ENCODE measurements at places on chromosomes 5 and 9.

DNA sequence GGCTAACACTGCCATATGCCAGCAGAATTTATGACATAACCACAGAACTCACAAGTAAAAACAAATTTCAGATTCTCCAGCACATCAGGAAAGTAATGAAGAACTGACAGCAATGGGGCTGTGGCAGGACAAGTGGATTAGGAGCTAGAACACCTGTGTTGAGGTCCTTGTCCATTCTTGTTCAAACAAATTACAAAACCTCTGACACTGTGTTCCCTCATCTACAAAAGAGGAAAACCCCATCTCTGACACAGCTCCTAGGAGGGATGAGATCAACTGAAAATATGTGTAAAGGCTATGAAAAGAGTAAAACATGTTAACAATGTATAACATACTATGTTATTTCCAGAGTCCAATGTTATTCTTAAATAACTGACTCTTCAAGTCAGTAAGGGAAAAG is 23.5 kb downstream of the ELP1 start:
- no peak for DNase-seq

DNA sequence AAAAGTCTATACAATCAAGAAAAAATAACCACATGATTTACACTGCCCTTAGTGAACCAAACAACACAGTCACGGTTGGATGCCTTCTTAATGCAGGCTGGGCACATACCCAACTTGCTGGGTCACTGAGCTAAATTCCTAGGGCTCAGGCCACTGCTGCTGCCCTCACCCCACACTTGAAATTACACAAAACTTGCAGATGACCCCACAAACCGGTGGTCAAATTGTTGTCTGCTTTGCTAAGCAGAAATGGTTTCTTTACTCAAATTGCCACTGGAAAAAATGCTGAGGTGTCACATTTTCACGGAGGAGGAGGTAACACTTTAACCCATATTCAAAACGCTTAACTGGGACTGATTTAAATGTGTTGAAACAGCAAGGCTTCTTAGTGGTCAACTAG is 62.4 kb downstream of the HMHB1 start:
- DNase-seq, result no peak

- DNase-seq, result no peak
Observed at GRCh38 chr5:67163231-67163756, 33.3 kb downstream of the CD180 start.

DNA sequence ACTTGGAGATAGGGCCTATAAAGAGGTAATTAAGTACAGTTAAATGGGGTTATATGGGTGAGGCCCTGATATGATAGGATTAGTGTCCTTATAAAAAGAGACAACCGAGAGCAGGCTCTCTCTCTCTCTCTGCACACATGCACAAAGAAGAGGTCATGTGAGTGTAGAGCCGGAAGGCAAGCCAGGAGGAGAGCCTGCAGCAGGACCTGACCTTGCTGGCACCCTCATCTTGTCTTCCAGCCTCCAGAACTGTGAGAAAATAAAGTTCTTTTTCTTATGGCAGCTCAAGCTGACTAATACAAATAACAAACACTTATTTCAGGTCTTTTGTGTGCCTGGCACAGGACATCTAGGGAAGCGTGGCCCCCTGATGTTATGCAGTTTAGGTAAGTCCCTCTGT is 62.1 kb downstream of the ARHGAP26 start:
- no peak for DNase-seq

DNA sequence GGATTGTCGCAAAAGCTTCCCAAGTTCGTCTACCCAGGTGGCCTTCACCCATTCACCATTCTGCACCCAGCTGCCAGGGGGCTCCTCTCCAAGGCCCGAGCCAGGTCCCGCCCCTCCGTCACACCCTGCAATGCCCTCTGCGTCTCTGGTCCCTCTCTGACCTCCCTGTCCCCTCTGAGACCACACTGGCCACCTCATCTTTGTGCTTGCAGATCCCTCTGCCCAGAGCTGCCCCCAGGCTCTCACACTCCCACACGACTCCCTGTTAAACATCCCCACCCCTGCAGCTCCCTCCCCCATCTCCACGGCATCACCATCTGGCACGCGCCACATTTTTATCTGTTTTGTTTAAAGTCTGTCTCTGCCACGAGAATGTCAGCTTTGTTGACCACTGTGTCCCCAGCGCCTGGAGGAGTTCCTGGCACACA is 243.6 kb downstream of the PBX3 start:
- no peak for DNase-seq

- DNase-seq, result peak; percentile 32
Observed at GRCh38 chr9:123359546-123359945, 3.5 kb downstream of the CRB2 start.

DNA sequence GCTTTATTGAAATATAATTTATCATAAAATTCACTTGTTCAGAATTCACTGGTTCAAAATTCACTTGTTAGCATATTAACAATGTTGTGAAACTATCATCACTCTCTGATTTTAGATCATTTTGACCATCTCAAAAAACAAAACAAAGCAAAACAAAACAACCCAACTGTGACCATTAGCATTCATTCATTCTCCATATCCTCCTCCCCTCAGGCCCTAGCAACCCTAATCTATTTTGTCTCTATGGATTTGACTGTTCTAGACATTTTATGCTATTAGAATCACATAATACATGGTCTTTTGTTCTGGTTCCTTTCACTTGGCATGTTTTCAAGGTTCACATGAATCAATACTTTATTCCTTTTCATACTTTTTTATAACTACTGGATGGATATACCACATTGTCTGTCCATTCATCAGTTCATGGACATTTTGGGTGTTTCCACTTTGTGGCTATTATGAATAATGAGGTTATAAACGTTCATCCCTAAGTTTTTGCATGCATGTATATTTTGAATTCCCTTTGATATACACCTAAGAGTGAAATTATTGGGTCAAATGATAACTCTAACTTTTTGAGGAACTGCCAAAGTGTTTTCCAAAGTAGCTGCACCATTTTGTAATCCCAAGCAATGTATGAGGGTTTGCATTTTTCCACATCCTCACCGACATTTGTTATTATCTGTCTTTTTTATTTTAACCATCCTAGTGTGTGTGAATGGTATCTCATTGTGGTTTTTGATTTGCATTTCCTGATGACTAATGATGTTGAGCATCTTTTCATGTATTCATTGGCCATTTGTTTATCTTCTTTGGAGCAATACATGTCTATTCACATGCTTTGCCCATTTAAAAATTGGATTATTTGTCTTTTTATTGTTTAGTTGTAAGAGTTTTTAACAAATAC is 304.1 kb downstream of the SH3GL2 start:
- DNase-seq, result no peak

- no peak for DNase-seq
Observed at GRCh38 chr9:127223266-127223665, 41.3 kb upstream of the GARNL3 start.

DNA sequence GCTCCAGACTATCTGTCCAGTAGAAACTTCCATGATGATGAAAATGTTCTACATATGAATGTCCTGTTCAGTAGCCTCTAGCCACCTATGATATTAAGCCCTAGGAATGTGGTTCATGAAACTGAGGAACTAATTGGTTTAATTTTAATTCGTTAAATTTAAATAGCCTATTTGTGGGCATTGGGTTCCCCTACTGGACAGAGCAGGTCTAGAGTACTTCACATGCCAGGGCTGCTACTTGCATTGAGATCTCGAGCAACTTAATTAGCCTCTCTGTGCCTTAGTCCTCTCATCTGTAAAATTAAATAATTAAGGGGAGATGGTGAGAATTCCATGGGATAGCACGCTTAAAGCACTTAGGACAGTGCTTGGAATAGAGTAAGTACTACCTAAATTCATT is 160.0 kb downstream of the PAPPA start:
- no peak for DNase-seq

DNA sequence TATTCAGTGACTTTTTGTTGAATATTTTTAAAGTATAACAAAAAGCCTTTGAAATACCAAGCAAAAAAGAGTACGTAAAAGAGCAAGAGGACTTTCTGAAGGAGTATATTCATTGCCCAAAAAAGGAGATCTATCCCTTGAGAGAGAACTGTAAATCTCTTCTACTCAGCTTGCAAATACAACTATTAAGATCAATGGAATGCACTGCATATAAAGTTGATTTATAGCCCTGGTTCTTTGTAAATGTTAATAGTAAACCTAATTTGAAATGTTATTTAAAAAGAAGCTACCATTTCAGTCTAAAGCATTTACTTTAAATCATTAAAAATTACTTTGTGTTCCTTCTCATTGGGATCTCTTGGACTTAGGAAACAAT is 168.1 kb downstream of the PDE4D start:
- DNase-seq, result no peak

GRCh38 chr9:98810102-98810842 is 2.8 kb downstream of the GALNT12 start:
- no peak for DNase-seq

GRCh38 chr9:18256568-18256967 is 217.4 kb upstream of the ADAMTSL1 start:
- no peak for DNase-seq

- DNase-seq, result no peak
Observed at GRCh38 chr5:174293006-174293405, 247.5 kb downstream of the NSG2 start.

DNA sequence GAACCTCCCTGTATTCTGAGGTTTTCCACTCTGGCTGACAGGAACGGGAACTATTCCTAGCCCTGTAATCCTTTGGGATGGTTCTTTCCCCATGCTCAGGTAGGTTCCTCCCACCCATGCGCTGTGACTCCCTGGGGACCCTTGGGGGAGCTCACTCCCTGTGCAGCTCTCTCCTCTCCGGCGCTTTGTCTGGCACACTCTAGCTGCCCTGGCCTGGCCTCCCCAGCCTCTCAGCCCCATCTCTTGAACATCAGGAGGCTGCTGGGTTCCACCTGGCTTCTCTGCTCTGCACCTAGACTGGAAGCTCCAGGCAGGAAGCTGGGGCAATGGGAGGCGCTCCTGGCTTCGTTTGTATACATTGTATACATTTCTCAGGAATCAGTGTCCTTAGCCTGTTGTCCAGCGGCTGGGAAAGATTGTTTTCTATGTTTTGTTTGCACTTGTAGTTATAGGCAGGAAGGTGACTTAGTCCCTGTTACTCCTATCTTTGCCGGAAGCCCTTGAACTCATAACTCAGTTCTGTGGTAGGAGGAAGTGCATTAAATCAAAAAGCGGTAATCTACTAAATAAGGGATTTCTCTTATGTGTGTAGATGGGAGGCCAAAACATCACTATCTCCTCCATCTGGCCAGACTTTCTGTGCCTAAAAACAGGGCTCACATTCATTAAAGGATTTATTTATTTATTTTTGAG is 20.4 kb downstream of the SLC25A25 start:
- no peak for DNase-seq

DNA sequence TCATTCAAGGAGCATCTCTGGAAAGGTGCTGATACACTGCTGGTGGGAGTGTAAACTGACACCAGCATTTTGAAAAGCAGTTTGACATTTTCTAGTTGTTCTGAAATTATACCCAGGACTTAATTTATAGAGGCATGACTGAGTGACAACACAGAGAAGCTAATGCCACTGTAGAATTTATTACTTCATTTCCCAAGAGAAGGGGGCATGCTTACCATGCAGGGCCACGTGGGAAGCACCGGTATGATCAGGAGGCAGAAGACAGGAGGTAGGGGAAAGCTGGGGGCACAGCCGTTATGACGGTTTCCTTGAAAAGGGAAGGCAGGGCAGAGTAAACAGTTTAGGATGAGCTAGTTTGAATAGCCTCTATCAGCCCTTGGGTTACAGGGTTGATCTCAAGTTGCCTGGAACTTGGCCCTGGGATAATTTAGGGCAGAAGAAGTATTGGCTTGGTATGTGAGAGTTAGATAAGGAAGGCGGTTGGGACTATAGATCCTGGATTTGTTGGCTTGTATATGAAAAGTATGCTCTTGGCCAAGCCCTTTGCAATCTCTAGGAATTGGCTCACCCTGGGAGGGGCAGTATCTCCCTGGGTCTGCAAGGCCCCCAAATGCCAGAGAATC is 305.7 kb downstream of the ENC1 start:
- DNase-seq, result no peak

- DNase-seq, result no peak
Observed at GRCh38 chr5:3222924-3223323, 372.7 kb upstream of the IRX1 start.

DNA sequence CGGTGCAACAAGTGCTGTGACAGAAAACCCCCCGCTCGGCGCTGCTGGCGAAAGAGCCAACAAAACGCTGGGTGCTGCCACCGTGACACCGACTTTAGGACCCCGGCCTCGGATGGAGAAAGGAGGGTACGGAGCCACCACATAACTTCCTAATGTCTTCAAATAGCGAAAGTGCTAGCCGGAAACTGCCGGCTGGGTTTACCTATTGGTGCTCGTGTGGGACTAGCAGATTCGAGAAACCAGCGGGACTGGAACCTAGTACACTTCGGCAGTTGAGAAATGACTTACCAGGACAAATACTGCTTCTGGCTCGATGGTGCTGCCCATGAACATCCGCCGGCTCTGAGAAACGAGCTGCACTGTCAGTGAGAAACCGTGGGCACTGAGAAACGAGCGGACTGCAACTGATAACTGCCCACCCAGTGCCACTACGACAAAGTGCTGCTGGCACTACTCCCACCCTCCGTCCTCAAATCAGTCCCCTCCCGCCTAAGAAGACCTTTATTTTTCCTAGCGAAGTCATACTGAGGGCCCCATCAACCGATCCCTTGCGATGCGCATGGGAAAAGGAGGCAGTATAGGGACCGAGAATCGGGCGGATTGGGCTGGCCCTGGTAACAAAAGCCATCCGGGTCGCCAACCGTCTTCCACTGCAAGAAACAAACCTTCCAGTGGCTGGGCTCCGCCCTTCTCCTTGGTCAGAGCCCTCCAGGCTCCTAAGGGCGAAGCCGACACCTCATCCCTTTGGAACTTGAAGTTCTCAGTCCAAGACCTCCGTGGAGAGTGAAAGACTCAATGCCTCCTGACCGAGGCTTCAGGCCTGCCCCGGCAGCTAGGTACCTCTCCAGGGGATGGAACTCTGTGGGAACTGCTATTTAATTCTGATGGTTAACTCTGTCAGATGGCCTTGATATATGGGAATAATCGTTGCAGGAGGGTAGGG is 27.0 kb upstream of the ANXA2R start:
- DNase-seq, result peak; percentile 95

- DNase-seq, result no peak
Observed at GRCh38 chr5:17400724-17401469, 97.1 kb upstream of the TAF11L2 start.
